ENCODE measurements at places on chromosomes 4 and X.

GRCh38 chr4:55352726-55353125 lies 6.7 kb downstream of the SRD5A3 start:
- no peak for DNase-seq

GRCh38 chr4:72302981-72303704 lies 265.9 kb downstream of the ADAMTS3 start:
- no peak for DNase-seq

DNA sequence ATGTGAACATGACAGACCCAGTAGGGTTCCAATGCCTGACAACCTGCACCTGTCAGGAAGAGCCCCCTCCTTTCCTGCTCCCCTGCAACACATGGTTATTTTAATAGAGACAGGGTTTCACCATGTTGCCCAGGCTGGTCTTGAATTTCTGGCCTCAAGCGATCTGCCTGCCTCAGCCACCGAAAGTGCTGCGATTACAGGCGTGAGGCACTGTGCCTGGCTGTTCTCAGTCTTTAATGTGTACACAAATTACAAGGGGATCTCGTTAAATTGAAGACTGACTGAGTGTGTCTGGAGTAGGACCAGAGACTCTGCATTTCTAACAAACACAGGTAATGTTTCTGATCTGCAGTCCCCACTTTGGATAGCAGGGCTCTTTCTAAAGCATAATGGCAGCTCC lies 55.4 kb downstream of the NPNT start:
- no peak for DNase-seq

DNA sequence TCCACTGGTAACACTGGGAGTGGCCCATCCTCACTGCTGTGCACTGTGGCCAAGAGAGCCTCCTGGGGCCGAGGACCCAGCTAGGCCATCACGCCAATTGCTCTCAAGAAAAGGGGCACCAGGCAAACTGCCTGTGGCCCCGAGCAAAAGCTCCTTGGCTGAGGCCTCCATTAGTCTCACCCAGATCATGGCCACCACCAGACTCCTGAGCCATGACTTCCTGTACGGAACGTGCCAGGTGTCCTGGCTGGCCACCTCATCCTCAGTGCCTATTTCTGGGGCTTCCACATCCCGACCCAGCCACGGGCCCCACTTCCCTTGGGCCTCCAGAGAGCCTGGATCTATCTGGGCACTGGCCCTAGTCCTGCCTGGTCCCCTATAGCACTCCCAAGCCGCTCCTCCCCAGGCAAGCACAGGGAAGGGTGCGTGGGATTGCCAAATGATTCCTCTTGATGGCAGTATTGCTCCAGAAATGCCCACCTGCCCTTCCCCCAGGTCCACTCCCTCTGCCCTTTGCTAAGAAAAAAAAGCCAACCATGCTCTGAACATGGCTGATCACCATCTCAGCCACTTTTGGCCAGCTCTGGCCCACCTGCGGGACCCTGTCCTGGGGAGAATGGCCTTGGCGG lies 212.6 kb upstream of the AGTR2 start:
- DNase-seq: no peak

- DNase-seq: no peak
Measured at GRCh38 chrX:103063918-103064434, at the start of gene BEX1. BEX1 (minus strand) TSS chrX:103064171; CDS start chrX:103063274, 897 bp downstream.

DNA sequence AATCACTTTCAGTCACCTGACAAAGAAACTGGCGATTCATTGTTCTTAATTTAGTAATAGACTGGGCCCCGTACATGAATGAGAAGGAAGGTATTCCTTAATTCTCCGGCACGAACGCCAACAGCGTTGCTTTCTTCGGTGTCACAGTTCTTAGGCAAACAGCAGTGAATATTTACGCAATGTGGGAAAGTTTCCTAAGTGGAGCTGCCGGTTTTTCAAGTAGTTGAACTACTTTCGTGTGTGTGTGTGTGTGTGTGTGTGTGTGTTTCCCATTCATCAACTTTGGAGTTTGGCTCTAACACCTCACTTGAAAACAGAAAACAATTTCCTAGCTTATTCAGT lies 651 bp downstream of the NXT2 start:
- no peak for DNase-seq

- no peak for DNase-seq
Measured at GRCh38 chr4:76494871-76495590, 60.0 kb downstream of the SHROOM3 start.

DNA sequence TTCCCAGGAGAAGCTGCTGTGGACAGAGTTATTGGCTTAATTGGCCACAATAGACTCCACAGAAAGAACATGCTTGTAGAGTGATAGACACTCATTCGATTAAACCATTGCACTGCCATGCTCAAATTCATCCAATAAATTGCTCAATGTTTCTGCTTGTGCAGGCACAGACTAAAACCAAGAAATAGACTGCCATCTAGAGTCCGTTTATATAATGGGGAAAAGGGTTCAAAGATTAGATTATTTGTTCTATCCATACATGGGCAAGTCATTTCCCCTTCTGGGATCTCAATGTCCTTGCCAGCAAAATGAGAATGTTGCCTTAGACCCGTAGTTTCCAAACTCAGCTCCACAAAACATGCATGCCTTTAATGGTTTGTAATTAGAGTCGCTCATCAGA lies 8.7 kb downstream of the SMIM10 start:
- DNase-seq: no peak

DNA sequence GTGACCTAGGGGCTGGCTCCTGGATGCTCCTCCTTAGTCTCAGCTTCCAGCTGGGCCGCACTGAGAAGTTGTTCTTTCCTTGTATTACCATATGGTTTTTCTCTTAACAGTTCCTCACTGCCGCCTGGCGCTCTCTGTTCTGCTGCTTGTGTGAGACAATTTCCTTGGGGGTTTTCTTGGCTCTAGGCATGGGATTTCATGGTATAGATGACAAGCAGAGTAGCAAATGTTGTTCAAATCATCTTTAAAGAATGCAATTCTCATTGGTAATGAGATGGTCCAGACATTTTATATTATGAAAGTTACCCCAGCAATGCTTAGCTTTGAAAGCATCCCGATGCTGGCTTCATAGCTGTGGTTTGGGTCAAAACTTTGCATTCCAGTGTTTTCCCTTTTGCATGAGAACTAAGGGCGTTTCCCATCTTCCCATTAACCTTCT lies 37.6 kb downstream of the SEPTIN11 start:
- DNase-seq: no peak

DNA sequence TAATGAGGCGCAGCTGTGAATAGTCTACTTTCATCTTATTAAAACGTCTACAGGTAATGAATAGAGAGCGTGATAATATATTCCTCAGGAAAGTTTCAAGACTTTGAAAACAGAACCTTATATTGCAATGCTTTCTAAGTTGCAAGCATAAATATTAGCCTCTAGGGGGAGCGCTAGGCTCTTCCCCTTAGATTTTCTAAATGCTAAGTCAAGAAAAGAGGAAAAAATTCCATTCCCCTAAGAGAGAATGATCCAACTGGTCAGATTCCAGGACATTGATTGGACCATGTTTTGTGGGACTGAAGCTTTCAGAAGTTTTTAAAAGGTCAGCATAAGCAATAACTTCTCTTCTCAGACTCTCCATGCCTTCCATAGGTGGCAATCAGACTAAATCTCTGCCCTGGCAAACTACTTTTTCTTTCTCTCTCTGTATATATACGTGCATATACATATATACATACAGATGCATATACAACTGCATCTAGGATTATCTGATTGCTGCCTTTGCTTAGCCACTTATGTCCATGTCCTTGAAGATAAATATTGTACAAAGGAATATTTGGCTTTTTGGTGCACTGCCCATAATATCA lies 492.9 kb downstream of the INPP4B start:
- DNase-seq: no peak

- DNase-seq: no peak
Measured at GRCh38 chr4:176830971-176831370, 38.2 kb upstream of the VEGFC start.

DNA sequence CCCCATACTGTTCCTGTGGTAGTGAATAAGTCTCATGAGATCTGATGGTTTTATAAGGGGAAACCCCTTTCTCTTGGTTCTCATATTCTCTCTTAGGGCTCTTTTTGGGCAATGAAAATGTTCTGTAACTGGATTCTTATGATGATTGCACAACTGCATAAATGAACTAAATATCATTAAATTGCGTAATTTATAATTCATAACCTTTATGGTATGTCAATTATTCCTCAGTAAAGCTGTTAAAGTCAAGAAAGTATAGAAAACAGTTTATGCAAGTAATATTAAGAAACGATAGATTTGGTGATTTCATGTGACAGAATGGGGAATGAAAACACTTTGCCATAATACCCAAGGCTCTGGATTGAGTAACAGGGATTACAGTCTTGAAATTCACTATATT lies 33.5 kb upstream of the SPANXD start:
- DNase-seq: no peak

DNA sequence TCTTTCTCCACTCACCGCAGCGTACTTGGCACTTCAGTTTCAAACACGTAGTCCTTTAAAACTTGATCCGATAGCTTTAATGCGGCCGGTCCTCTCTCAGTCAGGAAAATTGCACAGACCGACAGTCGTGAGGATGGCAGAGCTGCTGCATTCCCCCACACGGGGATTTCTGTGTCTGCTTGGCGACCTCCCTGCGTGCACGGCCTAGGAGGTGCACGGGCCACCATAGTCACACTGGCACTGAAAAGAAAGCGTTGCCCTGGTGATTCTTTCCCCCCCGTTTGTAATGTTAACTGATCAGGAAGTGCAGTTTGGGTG lies 10.3 kb downstream of the AKAP17A start:
- no peak for DNase-seq

All from stimulated activated CD8-positive, alpha-beta memory T cell treated with anti-CD3 and anti-CD28 coated beads, Interleukin-15, amount 100 ng/mL, for 4 hours (primary cell).